ENCODE measurements at places on chromosomes 16 and 17.

GRCh38 chr16:83651871-83652270, 155.9 kb upstream of the HSBP1 start:
- no peak for DNase-seq

DNA sequence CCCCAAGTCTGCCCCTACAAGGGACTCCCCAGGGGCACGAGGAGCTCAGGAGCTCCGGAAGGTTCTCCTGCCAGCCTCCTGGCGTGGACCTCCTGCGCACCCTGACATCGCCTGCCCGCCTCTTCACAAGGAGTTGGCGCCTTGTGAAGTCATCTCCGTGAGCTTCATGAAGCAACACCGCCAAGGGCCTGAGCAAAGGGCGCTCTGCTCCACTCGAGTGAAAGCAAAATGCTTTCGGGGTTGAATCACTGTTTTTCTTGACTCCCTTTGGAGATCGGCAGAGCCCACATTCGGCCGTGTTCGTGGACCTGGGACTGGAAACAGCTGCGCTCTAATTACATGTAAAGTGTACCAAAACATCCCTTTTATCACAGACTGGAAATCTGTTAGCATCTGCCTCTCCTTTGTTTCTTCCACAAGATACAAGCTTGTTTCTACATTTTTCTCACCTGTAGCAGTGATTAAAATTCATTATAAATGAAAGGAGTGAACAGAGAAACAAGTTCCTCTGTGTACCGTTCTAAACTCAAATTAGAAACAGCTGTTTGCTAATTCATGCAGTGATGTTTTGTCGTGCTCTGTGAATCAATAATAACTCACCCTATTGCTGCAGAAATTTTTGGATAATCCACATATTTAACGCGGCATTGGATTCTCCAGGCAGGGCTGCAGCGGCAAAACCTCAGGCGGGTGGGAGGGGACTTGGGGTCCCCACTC, 203.3 kb downstream of the ZNF423 start:
- DNase-seq: no peak

DNA sequence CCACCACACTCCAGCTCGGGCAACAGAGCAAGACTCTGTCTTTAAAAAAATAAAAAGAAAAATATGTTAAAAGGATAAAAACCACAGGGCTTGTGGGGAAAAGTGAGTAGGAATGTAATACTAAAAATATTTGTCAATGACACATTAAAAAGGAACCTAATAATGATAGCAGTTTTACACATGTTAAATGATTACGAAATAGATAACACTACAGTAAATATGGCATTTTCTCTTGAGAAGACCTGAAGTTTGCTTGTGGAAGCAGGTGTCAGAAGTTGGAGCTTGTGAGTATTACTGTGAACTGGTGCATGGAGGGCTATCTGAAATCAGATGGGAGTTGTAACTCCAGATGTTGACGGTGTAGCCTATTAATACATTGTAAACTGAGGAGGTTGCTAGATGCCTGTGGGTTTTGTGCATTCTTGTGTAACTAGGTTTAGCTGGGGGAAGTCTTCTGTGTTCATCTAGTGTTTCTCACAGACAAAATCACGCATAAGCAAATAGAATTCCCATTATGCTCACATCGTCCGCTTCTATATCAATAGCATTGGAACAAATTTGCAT, 44.2 kb upstream of the CLEC18A start:
- DNase-seq: no peak

GRCh38 chr16:31356566-31357323, 1.8 kb downstream of the ITGAX start:
- no peak for DNase-seq

GRCh38 chr17:34370997-34371395, 8.0 kb upstream of the CCL1 start:
- DNase-seq: no peak

GRCh38 chr17:32541640-32542039, 54.8 kb downstream of the CDK5R1 start:
- DNase-seq: no peak

- no peak for DNase-seq
Observed at GRCh38 chr17:55926276-55926990, 175.6 kb downstream of the PCTP start.

Measured in Caki2 (cell line).